NCI-H510A treated with DMSO at 0.1 percent for 48 hours (cell line): ENCODE measurements at places on chromosomes 12 and 14.

DNA sequence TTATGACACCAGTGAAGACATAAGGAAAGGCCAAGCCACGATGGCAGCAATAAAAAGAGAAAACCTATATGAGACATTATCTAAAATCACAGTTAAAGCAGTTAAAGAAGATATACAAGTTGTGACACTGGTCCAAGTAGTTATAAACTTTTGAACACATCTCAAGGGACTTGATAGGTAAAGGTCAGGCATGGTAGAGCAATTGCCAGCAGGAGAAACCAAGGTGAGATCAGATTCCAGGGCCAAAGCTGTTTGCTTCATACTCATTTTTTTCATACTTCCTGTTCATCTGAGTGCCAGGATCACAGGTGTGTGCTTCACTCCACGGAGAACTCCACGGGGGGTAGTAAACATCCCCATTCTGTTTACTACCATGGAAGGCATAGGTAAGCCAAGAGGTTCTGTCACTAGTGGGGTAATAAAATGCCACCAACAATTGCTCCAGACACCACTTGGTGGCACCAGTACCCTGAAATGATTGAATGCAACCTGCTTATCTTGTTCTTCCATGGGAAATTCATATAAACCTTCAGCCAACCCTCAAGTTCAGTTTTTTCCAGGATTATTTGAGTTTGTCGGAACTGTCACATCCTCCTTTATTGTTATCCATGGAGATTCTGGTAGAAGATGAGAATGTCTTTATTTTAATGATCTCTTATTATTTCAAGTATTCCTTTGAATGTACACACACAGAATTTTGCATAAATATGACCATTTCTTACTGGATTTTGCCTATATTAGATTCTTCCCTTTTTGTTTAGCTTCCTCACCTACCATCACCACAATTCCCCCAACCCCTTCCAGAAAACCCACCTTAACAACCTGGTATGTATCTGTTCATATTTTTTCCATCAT, 59.2 kb upstream of the TSPAN8 start:
- peak; percentile 65 for DNase-seq

DNA sequence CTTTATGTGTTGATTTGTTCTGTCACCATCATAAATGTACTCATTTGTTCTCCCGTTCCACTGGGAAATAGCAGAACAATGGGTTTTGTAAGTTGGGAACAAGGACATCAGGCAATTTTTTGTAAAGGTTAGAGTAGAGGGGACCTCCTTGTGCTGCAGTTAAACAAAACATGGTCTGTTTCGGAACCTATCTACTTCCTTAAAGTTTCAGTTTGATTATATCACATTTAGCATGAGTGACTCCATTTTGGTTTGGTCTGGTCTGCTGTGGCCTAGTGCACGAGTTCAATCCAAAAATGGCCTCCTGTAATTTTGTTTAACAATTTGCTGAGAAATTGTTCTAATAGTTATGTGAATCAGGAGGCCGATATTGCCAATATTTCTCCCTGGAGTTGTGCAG, 372.7 kb downstream of the NUAK1 start:
- no peak for DNase-seq

DNA sequence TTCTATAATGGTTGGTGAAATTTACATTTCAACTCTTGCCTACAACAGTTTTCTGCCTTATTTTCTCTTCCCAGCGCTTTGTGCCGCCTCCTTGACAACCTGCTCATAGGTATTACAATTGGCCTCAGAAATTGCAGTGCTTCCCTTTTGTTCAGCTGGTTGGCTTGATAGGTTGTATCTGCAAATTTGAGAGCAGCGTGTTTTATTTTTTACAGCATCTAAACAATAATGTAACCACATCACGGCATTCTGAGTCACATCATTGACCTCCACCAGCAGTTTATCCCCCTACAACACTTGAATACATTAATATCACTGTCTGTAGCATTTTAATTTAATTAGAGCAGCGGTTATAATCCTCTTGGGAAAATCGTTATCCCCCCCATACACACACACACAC, 99.4 kb downstream of the ETV6 start:
- no peak for DNase-seq

GRCh38 chr14:61098721-61099120, 117.7 kb downstream of the SLC38A6 start:
- no peak for DNase-seq

DNA sequence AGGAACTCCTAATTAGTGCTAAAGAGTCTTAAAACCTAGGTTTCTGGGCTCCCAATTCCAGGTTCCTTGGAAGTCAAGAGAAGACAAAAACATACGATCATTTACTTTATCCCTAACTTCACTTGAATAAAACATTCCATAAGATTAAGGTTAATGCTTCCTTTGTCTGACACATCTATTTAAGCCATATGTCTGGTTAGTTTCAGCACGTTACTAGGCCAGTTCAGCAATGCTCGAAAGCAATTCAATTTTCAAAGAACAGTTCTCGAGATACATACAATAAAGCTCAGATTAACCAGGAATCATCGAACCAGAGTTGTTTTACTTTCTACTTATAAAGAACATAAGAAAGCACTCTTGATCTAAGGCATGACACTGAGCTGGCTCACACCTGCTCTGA, 68.0 kb upstream of the POC1B start:
- no peak for DNase-seq

- DNase-seq = no peak
Measured at GRCh38 chr12:93191423-93191822, 186.3 kb upstream of the NUDT4 start.

DNA sequence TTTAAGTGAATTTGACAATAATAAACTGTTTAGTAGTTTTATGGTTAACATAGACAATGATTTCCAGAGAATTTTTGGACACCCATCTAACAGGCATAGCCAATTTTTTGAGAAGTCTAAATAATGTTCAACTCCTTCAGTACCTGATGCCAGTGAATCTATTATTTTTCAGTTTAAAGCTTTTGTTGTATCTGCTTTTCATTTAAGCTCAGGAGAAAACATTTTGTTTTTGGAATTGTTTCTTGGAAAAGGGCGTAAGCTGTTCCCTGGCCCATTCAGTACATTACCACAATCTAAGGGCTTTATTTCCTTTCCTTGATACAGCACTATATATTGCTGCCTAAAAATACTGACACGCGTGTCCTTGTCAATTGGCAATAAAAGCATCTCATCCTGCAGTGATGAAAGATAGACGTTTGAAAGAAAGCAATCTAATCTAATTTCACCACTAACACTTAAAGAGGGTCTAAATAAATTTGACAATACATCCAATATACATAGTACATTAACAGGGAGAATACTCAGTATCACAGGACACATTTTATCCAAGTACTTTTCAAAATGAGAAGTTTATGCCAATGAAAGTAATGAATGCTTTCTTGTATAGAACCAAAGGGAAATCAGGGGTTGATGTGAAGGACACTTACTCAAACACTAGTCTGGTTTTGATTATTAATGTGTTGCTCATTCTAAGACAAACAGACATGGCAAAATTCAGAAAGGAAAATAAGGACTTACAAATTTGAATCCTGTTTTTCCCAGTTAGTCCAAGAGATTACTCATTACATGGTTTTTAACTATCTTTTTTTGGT, 104.2 kb upstream of the LGR5 start:
- DNase-seq = no peak

DNA sequence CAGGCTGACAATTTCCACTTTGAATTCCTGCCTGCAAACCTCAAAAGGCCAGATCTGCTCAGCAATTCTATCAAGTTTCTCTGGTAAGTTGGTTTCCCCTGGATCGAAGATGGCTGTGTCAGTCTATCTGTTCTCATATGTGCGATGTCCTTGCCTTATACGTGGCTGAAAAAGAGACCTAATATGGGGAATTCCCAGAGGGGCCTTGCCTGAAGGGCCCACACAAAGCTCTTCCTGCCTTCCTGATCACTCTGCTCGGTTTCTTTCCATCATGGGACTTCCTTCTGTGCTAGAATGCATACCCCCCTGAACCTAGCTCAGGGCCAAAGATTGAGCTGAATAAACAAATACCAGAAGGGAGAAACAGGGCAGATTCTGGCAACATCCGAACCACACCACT, 13.2 kb downstream of the TCL1B start:
- DNase-seq = no peak

GRCh38 chr12:51195841-51196240, 22.0 kb downstream of the POU6F1 start:
- DNase-seq = no peak

GRCh38 chr12:111628505-111629260, 29.6 kb upstream of the ATXN2 start:
- no peak for DNase-seq

DNA sequence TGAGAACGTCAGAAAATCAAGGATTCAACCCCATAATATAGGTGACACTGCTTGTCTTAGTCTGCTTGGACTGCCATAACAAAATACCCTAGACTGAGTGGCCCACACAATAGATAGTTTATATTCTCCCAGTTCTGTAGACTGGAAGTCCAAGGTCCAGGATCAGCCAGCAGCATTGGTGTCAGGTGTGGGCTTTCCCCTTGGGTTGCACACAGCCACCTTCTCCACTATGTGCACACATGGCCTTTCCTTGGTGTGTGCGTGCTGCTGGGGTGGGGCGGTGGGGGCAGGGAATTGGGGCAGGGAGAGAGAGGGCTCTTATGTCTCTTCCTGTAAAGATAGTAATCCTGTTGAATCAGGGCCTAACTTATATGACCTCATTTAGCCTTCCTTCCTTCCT, 106.4 kb downstream of the SLC25A47 start:
- no peak for DNase-seq

DNA sequence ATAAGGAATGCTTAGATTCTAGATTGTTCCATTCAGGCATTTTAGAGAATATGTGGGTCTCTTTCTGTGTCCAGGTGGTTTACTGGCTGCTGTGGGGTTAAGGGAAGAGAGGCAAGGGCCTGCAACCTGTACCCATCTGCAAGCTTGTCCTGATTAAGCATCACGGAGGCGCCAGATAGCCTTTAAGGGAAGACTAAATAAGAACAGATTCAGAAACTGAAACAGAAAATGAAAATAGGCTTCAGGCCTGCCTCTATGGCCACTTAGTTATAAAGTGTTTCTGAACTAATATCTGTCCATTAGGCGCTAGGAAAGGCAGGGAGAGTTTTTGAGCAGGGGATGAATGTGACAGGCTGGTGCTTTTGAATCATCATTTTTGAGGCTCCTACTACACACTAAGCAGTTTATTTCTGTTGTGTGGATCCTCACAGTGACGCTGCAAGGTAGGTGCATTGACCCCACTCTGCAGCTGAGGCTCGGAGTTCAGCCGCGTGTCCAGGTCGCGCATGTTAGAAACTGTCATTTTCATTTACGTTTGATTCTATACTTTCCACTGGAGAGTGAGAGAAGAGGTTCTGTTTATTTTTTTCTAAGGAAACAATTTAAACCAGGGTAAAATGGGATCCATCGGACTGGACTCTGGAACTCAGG, 47.4 kb downstream of the SLC6A12 start:
- DNase-seq = no peak

DNA sequence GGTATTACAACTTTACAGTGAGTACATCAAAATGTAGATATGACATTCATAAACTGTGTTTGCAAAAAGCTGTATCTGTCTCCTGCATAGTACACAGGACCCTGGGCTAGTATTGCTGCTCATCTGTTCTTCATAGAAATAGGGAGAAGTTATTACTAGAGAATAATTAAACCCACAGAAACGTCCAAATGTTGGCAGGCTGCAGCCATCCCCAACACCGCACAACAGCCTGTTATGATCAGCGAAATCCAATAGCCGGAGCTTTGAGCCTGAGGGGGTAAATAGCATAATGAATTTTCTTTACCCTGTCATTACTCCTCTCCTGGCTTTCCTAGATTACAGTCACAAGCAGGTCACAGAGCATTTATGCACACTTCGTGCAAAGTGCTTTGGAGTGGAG, 178.0 kb downstream of the DACT1 start:
- DNase-seq = no peak

DNA sequence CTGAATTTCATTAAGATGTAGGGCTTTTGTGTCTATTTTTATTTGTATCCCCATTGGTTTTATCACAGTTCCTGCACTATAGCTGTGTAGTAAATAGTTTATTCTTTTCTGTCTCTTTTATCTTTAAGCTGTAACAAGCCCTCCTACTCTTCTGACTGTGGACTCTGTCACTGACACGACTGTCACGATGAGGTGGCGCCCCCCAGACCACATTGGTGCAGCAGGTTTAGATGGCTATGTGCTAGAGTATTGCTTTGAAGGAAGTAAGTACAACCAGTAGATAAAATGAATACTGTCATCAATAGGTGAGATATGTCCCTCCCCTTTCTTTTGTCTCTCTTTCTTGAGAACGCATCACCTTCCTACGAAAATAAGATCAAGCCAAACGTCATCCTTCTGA, 34.1 kb upstream of the CHPT1 start:
- no peak for DNase-seq

DNA sequence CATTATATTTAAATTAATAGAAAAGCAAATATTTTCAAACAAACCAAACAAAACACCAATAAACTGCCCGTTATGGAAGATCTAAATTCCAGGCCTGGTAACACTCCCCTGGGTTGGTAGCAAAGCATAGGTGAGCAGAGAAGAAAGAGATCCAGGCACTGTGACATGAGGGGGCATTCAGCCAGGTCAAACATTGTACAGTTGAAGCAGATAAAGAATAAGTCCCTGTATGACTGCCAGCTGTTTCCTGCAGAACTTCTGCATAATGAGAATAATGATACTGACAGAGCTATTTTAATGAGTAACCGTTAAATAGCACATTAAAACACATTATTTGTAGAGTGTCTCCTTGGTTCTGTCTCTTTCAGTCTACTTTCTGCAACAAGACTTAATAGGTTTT, 35.4 kb downstream of the SLC38A1 start:
- DNase-seq = no peak

DNA sequence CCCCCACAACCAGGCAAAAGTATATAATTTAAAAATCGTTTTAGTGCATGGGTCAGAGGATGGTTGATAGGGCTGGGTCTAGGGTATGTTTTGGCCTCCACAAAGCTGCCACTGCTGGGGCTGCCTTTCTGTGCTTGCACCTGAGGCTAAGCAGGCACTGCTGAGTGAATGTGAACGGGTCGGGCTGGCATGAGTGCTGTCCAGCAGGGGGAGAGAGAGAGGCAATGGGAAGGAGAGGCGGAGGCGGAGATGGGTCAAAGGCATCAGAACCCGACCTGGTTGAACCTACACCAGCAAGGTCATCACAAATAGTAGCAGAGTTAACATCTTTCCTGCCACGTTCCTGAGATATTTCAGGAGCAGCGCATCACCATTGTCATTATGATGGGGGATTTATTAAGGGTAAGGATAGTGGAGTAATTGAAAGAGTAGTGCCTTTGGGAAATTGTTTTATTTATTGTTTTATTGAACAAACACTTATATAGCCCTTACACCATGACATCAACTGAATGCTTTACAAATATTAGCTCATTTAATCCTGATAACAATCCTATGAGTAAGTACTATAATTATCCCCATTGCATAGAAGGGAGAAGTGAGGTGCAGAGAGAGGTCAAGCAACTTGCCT, 5.8 kb upstream of the NRXN3 start:
- peak; percentile 45 for DNase-seq

- peak; percentile 85 for DNase-seq
Measured at GRCh38 chr14:55454264-55455002, 14.0 kb upstream of the TBPL2 start.

DNA sequence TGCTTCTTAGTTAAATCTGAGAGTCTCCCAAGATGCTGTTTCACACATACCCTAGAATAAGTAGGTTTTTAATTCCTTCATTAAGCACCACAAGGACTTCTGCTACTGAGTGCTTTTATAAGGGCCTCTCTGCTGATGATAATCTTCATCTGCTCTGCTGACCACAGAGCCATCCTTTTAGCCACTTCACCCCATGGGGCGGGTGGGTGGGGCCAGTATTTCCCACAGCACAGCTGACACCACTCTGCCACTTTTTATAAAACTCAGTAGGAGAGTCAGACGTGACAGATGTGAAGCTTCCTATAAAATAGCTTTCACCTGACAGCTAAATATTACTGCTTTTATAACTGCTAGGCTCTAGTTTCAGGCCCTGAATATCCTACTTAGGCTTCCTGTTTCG, 20.3 kb downstream of the FCF1 start:
- DNase-seq = no peak
